ENCODE measurements at places on chromosomes 11 and 22.

- DNase-seq = no peak
Observed at GRCh38 chr22:24947881-24948280, 1.4 kb upstream of the LHFPL7 start.

DNA sequence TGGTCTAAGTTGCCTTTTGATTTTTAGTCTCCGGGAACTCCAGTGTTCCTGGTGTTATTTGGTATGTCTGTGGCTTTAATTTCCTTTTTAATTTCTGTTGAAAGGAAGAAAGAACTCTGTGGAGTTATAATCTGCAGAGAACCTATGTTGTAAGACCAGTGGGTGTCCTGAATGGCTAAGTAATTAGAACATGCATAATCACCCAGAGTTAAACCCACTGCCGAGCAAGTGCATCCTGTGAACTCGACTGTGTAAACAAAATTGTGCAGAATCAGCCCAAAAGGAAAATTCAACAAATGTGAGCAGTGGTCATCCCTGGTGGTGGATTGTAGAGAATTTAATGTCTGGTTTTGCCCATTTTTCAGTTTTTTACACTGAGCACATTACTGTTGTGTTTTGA, 162.5 kb downstream of the COMMD9 start:
- no peak for DNase-seq

DNA sequence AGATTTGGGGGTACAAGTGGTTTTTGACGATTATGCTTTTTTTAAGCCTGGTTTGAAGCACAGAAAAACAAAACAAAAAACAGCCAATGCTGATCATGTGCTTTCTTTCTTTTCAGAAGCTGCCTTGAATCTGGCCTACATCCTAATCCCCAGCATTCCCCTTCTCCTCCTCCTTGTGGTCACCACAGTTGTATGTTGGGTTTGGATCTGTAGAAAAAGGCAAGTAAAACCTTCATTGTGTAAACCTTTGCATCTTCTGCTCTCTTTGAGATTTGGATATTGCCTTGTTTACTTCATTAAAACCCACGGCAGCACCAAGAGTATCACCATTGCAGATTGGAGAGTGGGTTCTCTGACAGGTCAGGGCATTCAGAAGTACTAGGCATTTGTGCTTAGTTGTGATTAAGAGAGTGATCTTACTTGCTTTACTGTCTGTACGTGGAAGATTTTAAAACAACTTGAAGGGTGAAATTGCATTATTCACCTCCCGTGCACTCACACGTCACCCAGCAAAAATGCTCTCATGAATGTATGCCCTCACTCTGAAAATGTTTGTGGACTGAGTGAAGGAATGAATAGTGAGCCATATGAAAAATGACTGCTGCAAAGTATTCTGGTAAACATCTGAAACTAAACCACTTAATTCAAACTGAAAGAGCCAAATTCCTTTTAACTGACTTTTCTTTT, 17.0 kb downstream of the LAYN start:
- peak; percentile 98 for DNase-seq

DNA sequence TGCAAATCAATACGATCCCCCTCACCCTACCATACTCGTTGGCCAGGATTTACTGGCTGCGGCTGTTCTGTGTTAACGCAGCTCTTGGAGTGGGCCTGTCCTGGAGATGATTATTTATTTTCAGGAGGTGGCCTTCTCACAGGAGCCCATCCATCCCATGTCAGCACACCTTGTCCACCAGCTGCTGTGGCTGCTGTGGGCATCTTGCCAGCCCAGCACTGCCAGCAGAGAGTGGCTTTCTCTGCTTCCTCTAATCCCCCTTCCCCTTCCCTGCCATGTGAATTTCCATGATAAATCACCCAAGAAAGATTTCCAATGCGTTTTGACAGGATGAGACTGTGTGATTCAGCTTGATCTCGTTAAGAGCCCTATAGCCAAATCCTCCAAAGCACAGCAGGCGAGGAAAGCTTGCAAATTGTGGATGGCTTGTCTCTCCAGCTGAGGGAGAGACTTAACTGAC, 309.1 kb upstream of the C11orf87 start:
- no peak for DNase-seq

- no peak for DNase-seq
Observed at GRCh38 chr22:37517826-37518450, 1.3 kb downstream of the CARD10 start.

- no peak for DNase-seq
Observed at GRCh38 chr11:112392904-112393303, 132.2 kb upstream of the PLET1 start.

DNA sequence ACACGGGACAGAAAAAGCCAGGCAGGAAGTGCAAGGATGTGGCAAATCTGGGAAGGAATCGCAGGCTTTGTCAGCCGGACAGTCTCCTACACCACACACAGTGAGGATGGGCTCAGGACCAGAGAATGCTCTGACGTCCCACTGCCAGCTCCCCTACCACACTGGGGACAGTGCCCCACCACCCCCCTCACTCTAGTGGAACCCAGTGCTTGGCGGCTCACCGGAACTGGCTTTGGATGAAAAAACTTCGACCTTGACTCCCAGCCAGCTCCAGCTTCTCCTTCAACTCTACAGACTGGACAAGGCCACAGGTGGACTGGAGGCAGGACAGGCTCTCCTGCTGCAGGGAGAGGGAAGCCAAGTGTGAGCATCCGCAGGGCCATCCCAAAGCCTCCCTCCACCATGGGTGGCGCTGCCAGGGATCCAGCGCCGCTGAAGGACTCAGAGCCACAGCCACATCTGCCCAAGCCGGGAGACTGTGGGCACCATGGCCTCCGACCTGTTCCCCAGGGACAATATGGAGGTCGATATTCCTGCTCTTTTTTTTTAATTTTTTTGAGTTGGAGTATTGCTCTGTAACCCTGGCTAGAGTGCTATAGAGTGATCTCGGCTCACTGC, 24.0 kb downstream of the SERHL2 start:
- DNase-seq = no peak

DNA sequence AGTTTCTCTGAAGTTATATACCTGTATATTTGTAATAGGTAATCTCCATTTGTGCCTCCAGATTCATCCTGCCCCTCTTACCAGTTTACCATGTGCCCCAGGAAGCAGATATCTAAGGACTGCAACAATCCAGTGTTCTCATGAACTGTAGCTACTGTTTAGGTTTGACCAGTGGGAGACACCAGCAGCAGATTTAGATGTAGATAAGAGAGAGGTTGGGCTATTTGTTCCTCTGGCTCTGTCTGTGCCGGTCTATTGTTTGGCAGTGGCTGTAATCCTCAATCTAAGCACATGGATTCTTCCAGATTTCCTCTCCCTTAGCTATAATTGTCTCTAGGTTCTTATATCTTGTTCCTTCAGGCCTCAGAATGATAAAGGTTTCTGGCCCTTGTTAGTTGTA, 88.4 kb downstream of the ANO3 start:
- DNase-seq = no peak

- no peak for DNase-seq
Observed at GRCh38 chr22:17641269-17641668, 2.7 kb downstream of the BCL2L13 start.

DNA sequence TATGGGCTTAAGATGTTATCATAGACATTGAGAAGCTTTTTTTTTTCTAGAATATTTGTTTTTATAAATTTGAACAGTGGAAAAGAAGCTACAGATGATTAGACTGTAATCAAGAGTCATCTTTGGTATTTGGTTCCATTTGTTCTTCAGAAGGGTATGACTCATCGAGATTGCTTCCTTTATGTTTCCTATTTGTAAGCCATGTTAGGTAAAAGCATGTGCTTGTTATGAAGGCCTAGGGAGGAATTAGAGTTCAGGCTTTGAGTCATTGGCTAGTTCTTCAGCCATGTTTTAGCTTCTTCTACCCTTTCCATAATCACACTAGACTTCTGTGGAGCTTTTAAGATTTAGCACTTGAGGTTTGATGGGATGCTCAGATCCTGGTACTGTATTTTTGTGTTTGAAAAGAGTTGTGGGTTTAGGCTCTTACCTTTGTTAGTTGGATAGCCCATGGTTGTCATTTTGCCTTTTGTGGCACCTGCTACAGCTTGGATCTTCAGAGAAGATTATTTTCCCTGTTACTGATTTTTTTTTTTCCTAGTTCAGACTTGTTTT, 44.3 kb downstream of the POLD3 start:
- DNase-seq = peak; percentile 92

DNA sequence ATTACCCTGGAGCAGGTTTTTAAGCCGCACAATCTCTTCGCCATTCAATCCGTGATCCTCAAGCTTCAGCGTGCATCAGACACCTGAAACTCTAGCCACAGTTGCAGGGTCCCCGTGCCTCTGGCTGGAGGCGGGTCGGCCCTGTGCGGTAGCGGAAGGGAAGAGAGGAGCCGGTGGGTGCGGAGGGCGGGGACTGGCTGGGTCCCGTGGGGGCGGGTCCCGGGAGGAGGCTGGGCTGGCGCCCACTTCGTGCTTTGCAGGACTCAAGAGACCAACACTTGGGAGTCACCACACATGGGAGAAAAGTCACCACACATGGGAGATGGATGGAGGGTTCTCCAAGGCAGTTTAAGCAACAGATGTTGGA, 772 bp downstream of the C22orf15 start:
- DNase-seq = no peak

DNA sequence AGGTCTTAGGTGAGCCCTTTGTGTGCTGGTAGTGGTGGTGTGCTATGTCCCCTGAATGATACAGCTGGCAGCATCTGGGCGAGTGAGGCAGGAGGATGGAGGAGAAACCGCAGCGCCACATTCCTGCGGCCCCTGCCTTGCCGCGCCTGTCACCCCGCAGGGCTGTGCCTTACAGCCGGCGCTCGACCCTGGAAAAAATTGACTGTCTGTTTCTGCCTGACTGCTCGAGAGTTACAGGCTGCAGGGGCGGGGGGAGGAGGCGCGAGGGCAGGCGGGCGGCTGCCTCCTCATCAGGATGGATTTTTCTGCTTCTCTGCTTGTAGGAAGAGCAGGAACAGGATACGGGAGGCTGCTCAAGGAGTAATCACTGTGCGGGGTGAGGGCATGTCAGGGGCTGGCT, 443.4 kb downstream of the MIAT start:
- no peak for DNase-seq

- no peak for DNase-seq
Observed at GRCh38 chr11:92852946-92853345, 116.5 kb upstream of the MTNR1B start.

DNA sequence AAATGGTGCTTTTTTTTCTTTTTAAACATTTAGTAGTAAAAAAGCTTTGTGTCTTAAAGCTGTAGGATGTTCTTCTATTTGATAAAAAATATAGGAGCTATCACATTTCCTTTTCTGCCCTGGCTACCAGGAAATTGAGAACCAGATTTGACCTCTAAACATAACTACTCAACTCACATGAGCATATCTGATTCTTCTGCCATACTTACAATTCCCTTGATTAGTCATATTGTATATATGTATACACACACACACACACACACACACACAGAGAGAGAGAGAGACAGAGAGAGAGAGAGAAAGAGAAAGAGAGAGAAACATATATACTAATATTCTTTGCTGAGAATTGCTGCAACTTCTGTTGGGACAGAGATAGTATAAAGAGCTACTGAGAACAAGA, 23.0 kb upstream of the GDPD4 start:
- no peak for DNase-seq

DNA sequence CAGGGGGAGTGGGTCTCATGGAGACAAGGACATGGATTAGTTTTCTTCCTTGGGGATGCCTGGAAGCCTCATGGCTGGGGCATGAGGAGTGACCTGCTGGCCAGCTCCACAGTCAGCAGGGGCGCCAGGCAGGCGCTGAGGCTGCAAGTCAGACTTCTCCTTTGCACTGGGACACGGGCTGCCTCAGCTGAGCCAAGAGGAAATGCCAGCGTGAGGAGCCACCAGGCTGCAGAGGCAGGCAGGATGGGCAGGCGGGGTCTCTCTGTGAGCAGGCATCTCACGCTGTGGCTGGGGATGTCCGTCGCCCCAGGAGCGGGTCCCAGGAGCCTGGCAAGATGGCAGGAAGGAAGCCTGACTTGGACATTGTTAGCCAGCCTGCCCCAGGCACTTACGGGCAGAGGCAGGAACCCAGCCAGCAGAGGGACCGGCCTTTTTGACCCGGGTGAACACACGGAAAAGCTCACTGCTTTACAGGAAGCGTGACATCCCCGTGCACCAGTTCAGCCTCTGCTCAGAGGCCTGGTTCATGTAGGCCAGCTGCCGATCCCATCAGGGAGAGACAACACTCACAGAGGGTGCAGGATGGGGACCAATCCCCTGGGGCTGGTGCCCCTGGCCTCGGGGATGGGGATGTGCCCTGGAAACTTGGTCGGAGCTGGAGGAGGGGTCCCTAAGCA, 10.2 kb downstream of the GNB1L start:
- DNase-seq = no peak
